ENCODE measurements at places on chromosomes 6 and 20.
A peak's percentile ranks its signal among the peaks of the same experiment; 100 is the strongest.

- no peak for DNase-seq
Observed at GRCh38 chr20:44509762-44510161, 12.1 kb downstream of the SERINC3 start.

- DNase-seq, result no peak
Observed at GRCh38 chr20:59308493-59309201, 8.2 kb downstream of the EDN3 start.

DNA sequence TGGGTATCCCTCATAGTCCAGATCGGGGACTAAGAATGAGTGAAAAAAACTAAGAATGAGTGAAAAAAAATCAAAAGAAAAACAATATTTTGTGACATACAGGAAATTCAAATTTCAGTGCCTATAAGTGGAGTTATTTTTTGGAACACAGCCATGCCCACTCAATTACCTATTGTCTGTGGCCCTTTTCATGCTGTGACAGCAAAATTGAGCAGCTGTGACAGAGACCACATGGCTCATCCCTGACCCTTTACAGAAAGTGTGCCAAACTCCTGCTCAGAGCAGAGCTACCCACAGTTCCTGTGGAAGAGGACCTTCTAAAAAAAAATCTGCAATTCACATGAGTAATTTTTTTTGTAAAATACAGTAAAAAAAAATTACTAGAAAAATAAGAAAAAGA, 1.4 kb downstream of the NCR2 start:
- no peak for DNase-seq

DNA sequence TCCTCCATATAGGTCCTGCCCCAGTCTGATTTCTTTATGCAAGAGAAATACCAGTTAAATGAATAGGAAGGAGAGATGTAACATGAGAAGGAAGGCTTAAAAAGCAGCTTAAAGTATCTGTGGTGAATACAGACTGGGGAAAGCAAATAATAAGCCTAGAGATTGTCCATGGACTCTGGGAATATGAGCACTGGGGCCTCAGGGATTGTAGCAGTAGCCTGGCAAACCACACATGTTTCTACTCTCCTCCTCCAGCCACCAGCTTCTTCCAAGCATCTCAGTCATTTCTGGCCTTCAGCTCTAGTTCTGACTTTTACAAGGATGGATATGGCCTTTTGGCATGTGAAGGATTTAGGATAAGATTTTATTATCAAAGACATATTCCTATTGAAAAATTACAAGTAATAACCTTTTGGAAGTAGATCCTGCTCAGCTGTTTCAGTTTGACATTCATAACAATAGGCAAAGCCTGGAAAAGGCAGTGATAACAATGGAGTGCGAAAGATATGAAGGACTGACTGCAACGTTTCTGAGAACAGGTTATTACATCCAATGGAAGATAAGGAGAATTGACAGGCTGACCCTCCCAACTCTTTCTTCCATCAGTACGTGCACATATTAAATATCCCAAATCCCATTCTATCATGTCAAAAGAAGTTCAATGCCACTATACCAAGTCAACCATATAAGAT, 41.6 kb downstream of the CYP39A1 start:
- DNase-seq, result no peak

DNA sequence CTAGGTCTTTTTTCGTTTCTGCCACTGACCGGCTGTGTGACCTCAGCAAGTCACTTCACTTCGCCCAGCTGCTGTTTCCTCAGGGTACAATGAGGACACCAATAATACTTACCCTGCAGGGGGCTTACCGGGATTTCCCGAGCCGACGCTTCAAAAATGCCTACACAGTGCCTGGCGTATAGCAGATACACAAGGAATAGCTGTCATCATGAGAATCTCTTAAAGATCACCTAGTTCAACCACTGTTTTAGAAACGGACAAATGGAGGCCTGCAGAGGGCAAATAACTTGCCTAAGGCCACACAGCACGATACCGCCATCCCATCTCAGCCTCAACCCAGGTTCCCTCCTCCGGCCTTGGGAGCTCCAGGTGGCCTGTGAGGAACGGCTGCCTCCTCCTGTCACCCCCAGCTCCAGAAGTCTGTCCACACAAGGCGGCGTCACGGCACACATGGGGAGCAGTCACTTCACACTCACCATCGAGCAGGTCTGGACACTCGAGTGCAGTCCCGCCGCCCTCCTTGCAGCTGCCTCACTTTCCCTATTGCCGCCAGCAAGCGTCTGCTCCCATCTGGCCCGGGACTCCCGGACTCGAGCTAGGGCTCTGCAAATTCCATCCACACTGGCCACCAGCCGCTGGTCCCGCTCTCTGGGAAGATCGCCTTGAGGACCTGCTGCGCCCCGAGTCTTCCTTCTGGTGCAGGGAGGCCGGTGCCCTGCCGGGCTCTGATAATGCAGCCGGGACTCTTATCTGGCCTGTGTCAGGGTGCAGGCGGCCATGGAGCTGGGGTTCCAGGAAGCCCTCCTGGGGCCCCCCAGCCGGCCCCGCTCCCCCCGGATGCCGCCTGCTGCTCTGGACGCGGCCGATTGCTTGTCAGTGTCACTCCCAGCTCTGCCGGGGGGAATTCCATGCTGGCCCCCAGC, at the start of gene RIPOR3:
Gene RIPOR3, minus strand, starts transcription at position 893 of the 923 bp plus-strand sequence. Its CDS starts 414 bp downstream, at position 479.
- DNase-seq, result no peak

- DNase-seq, result peak; percentile 40
Observed at GRCh38 chr6:129671442-129672340, 38.3 kb downstream of the ARHGAP18 start.

DNA sequence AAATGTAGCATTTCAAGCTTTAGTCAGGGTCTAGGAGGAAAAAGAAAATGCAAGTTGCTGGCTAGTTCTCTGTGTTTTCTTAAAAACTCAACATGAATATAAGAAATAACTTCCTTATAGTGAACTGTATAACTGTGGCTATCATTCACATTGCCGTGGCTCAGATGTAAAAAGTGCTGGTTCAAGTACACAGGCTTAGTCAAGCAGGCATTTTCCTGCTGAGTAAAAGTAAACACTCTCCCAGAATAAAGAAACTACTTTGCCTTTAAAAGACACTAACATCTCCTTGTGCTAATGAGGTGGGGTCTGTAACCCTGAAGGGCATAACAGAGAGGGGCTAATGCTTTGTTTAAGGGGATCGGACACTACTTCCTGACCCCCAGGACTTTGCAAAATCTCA, 3.3 kb downstream of the ATP5F1E start:
- DNase-seq, result no peak

GRCh38 chr20:13839421-13840092, 54.7 kb downstream of the NDUFAF5 start:
- no peak for DNase-seq

GRCh38 chr6:138428944-138429598, 25.0 kb downstream of the HEBP2 start:
- DNase-seq, result no peak

- no peak for DNase-seq
Observed at GRCh38 chr6:154591234-154591633, 80.7 kb upstream of the CNKSR3 start.

DNA sequence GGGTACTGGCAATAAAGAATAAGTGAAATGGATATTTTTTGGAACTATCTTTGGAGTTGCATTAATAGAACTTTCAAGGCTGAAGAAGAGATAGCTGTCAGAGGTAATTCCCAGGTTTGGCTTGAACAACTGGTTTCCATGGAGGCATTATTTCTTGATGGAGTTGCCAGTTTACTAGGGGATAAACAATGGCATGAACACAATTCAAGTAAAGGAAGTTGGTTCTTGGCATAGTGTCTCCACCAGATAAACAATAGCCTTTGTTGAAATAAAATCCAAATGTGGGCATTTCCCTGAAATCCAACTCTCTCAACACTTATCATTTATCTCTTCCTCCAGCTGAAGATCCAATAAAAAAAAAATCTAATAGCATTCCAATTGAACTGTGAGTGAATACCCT, 454.9 kb downstream of the C6orf118 start:
- no peak for DNase-seq

DNA sequence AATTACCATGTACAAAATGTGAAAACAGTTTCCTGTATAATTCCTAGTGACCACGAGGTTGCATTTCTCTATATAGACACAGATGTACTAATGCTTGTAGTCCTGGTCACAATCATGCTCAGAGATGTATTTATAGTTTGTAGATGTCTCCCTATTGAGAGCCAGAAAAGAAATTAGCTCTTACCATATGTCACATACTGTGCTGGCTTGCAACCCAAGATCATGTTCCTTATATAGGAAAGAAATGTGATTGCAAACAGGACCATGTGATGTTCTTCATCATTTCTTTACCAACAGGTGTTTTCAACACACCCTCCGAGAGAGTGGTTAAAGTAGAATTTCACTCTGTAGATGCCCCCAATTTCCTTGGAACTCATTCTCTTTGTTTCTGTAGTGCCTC, 369.4 kb downstream of the CBLN4 start:
- no peak for DNase-seq

GRCh38 chr6:88445188-88445965, 279.2 kb upstream of the CNR1 start:
- DNase-seq, result no peak

- no peak for DNase-seq
Observed at GRCh38 chr6:160264061-160264612, 5.5 kb upstream of the SLC22A2 start.

- DNase-seq, result no peak
Observed at GRCh38 chr20:2301164-2301622, 5.4 kb downstream of the TGM3 start.

DNA sequence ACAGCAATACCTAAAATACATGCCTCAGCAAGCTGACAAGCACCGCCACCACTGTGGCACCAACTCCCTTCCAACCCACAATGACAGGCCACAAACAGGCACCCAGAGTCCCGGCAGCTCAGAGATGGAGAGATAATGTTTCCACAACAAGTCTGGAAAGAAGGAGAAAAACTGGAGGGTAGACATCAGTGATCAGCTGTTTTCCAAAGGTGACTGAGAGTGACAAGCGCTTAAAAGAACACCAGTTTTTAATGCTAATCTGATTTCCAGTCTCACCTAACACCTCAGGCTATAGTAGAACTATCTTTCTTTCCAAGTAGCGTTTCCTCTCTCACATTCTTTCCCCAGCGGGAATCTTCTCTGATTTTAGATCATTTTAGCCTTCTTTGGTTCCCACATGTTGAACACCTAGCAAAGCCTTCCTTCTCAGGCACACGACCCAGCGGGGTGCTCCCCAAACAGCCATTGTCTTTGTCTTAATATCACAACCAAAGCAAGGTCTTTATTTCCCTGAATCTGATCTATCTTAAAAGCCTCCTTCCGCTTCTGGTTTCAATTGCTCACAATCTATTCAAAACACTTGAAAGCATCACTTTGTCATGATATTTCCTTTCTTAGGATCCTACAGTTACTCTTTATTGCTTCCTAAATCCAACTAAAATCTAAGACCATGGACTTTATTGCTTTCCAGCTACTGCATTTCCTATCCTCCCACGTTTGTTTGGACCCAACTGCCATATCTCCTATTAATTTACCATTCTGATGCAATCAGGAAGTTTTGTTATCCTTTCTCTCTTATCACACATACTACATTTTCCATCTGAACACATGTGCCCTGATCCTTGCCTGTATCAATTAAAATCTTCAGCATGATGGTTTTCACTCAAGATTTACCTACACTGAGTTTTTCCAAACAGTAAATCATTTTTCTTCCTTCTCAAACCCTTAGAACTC, 282.7 kb downstream of the ADGB start:
- no peak for DNase-seq

- DNase-seq, result no peak
Observed at GRCh38 chr6:101517632-101518031, 124.1 kb downstream of the GRIK2 start.
